ENCODE measurements at places on chromosomes 1 and 21.

GRCh38 chr1:50266509-50266908, 156.7 kb downstream of the DMRTA2 start:
- DNase-seq: no peak

DNA sequence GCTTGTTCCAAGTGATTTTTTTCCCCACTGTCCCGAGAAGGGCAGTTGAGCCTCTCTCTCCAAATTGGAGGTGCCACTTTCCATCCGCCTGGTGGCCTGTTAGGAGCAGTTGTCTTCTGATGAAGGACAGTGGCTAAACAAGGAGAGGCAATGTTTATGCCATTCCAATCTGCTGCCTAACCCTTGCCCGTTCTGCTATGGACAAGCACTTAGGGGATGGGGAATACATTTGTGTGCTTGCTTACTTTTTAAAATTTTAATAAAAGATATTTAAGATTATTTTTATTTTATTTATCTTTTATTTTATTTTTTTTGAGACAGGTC, 12.0 kb downstream of the COQ8A start:
- no peak for DNase-seq

- DNase-seq: no peak
Measured at GRCh38 chr1:212484701-212485570, 52.2 kb downstream of the NENF start.

DNA sequence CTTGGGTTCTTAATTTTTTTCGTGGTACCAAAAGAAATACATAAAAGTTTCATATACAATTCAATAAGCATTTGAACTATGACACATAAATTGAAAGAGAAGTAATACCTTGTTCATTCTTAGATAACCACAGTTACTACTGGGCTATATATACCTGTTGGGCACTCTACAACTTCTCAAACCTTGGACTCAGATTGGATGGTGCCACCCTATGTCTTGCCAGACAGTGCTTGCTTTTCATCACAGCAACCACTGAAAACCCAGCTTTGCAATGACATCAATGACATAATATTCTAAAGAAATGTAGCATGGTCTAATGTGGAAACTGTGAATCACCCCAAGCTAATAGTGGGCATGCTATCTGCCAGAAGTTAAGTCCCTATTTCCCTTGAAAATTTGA, 62.8 kb upstream of the DPH5 start:
- no peak for DNase-seq

- no peak for DNase-seq
Measured at GRCh38 chr1:2788506-2789163, 12.9 kb downstream of the TTC34 start.

DNA sequence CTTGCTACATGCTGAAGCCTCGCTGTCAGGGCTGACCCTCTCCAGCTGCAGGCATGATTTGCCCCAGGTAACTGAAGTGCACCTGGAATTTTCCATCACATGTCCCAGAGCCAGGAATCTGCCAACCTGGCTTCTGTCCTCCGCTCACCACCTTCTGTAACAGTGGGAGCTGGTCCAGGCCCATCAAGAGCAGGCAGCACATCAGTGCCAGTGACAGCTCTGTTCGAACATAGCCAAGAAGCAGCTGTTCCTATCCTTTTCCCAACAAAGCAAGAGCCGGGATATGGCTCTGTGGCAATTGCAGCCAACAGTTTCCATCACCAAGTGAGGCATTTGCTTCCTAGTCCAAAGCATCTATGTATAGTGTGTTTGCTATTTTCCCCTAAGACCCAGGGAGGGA, 42.2 kb upstream of the KANK4 start:
- DNase-seq: no peak

- no peak for DNase-seq
Measured at GRCh38 chr1:219329578-219329977, 155.9 kb downstream of the LYPLAL1 start.

DNA sequence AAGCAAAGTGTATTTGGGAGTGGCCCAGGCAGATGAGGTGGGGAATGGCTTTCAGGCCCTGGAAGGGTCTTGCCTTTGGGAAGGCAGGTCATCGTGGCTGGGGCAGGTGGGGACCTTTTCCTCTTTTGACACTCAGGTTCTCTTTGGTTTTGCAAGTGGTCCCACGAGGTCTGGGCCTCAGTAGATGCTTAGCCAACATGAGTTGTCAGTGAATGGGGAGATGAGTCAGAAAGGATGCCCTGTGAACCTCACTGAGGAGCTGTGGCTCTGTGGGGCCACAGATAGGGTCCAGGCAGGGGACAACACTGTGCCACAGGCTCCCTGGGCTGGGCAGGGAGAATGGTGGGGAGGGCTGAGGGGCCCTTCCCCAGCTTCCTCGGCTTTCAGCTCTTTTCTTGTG, 19.0 kb downstream of the ARHGEF10L start:
- DNase-seq: no peak

DNA sequence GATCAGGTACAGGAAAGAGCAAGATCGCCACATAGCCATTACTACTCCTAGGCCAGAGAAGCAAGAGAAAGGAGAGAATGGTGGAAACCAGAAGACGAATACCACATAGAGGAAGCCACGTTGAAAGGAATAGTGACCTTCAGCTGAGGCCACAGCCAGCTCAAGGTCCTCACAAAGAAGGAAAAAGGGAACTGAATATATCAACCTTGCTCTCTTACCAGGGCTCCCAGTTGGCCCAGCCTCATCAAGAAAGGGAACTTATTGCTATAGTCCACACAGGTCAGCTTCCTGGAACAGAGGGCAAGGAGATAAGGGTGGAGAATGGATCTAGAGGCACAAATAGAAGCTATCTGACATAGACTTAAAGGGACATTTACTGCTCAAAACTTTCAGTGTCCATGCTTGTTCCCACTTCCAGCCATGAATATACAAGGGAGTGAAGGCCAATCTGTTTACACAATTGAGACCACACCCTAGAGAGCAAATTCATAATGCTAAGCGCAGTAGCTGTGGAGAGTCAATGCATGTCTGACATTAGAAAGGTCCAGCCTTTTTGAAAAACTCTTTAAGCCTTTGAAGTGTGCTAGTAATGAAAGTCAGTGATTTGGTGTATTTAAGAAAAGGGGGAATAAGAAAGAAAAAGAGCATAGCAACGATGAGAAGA, 120.7 kb upstream of the ZC3H11B start:
- DNase-seq: no peak

DNA sequence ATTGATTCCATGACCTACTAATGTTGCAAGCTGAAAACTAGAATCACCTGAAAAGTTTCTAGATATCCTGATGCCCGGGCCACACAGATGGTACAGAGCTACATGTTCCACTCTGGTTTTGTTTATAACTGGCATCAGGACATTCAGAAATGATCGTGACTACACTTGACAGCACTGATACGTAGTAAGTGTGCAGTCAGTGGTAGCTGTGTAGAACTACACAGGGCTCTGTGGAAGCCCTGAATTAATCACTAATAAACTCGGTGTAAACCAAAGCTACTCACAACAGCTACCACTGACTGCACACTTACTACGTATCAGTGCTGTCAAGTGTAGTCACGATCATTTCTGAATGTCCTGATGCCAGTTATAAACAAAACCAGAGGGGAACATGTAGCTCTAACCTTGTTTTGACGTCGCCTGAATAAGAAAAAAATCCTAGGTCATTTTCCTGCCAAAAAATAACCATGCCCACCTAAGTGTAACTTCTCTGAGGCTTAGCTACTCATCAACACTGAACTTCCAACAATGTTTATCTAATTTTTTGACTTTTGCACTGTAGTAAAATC, 149.7 kb downstream of the TGFBR3 start:
- DNase-seq: no peak

- no peak for DNase-seq
Measured at GRCh38 chr21:15289896-15290841, 225.4 kb upstream of the NRIP1 start.

- no peak for DNase-seq
Measured at GRCh38 chr1:199545780-199546179, 481.7 kb upstream of the NR5A2 start.

- DNase-seq: no peak
Measured at GRCh38 chr1:207032528-207033017, at the start of gene C1orf116. TSS of gene C1orf116 (minus strand) at chr1:207032756. CDS start at chr1:207027598, 5,158 bp downstream.

DNA sequence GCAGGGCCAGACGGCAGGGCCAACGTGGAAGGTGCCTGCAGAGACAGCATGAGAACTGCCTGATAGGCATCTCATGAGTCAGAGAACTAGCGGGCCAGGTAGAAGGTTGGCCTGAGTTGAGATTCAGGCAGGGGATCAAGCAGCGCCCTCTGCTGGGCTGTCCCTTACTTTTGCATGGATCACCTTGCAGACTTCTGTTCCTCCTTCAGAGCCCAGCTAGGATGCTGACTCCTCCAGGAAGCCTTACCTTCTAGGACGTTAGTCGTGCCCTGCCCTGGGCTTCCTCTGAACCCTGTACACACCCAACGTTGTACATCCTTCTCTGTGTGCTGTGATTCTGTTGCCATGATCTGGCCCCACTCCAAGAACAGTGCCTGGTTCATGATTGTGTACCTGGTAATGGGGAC, 231.3 kb upstream of the VAMP3 start:
- peak; percentile 32 for DNase-seq

DNA sequence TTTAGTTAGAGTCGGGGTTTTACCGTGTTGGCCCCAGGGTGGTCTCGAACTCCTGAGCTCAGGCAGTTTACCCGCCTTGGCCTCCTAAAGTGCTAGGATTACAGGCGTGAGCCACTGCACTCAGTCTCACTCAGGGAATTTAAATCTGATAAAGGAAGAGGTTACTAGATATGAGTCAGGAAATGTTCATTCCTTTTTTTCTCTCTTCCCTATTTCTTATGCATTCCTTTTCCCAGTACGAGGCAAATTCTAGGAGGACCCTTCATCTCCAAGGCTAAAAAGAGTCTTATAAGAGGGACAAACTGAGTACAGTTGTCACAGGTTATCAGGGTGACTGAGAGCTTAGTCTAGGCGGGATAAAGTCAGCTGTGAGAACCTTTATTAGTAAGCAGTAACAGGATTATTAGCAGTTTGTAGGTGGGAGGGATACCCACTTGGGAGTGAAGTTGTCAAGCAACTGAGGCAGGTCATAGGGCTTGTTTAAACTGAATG, 9.1 kb downstream of the MACF1 start:
- DNase-seq: no peak

DNA sequence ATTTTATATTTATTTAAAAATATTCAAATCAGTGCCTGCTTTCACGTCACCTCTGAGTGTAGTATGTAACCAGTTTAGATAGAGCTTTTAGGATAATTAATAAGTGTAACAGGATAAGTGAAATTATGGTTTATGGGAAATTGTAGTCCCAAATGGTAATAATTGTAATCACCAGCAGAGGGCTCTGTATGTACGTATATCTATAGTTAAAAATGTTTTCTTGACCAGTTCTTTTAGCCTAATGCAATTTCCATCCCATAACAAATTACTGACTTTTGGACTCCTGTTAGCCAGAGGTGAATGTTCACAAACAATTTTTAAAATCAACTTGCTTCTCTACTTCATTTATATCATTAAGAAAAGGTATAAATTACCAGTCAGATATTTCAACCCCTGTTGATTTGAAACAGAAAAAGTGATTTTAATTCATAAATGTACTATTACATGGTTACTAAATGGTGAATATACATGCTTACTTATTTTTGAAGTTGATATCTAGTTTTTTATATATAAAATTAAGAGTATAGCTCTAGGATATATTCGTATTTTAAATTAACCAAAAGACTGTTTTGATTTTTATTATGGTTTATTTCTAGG, 25.3 kb downstream of the SLC30A7 start:
- DNase-seq: no peak

DNA sequence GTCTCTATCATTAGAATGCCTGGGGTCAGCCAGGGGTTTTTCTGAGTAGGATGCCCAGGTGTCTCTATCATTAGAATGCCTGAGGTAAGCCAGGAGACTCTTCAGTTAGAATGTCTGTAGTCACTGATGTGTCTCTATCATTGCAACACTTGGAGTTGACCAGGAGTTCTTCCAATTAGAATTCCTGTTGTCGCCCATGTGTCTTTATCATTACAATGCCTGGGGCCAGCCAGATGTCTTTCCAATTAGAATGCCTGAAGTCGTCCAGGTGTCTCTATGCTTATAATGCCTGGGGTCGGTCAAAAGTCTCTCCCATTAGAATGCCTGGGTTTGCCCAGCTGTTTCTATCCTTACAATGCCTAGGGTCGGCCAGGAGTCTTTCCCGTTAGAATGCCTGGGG, 55.8 kb downstream of the RNF187 start:
- no peak for DNase-seq

- DNase-seq: no peak
Measured at GRCh38 chr1:99490031-99490430, 155.9 kb upstream of the PALMD start.

DNA sequence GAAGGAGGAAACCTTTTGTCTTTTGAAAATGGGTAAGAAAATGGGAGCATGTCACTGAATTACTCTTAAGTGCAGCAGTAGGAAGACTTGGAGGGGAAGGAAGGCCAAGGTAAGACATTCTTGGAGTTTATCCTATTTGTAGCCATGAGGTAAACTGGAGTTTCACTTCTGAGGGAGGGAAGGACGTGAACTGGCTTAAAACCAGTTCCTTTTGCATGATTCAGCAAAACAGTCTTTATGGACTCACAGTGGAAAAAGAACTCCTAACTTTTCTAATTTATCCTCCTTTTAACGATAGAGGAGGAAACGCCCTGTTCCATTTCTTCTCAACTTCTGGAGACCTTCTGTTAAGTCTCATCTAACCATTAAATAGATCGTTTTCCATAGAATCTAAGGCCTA, 2.5 kb downstream of the PRDX6 start:
- no peak for DNase-seq

Measured in stimulated activated CD4-positive, alpha-beta T cell treated with anti-CD3 and anti-CD28 coated beads, Interleukin-15, amount 100 ng/mL, for 48 hours (primary cell).